ENCODE measurements at places on chromosomes 3 and 15.

GRCh38 chr3:14143271-14144225, 18.7 kb downstream of the TMEM43 start:
- DNase-seq, result no peak

DNA sequence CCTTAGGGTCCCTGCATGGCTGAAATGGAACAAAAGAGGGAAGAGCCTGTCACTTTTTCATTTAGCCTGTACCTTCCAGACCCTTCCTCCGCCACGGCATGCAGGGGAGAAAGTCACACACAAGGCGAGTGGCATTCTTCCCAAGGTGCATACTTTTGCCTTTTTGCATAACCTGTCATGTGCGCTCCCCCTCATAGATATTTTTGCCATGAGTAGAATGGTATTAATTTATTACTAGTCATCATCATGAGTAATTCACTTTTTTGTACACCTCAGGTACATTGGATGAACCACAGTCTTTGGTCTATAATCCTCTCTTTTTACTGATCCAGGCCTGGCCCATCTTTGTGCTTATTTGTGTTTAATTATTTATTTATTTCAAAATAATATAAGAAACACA, 8.9 kb upstream of the BUB1B start:
- no peak for DNase-seq

GRCh38 chr15:38201714-38202113, 50.9 kb upstream of the SPRED1 start:
- no peak for DNase-seq

GRCh38 chr3:164458986-164459385, 619.3 kb downstream of the SI start:
- no peak for DNase-seq

GRCh38 chr3:1783995-1784394, 314.7 kb upstream of the CNTN4 start:
- no peak for DNase-seq

GRCh38 chr3:52289747-52290595, 2.3 kb downstream of the GLYCTK start:
- DNase-seq, result no peak

GRCh38 chr15:41848631-41849030, 10.0 kb downstream of the PLA2G4B start:
- DNase-seq, result no peak

- no peak for DNase-seq
Measured at GRCh38 chr3:30666572-30667279, 60.3 kb downstream of the TGFBR2 start.

DNA sequence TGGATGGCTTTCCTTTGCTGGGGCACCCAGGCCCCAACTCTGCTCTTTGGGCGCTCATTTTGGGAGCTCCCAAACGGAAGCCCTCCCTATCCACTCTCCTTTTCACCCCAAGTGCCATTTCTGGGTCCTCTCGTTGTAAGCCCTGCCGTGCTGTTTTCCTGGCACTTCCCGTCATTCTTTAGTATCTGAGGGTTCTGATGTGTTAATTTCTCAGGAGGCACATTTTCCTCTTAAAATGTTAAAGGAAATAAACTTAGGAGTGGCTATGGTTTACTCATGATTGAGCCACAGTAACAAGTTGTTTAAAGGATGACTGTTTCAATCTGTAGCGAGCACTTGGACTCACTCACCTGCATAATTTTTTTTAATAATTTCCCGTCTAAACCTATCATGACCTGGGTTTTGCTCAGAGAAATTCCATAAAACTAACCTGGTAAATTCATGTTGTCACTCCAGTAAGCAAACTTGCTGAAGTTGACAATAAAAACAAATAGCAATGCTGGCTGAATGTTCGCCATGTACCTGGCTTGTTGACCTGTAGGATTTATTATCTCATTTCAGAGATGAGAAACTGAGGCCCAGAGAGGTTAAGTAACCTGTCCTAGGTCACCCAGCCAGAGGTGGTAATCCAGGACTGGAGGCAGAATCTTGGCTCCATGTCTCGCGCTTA, 10.6 kb downstream of the ALDH1A3 start:
- DNase-seq, result no peak

GRCh38 chr3:72273615-72274014, 488.7 kb upstream of the PROK2 start:
- no peak for DNase-seq

DNA sequence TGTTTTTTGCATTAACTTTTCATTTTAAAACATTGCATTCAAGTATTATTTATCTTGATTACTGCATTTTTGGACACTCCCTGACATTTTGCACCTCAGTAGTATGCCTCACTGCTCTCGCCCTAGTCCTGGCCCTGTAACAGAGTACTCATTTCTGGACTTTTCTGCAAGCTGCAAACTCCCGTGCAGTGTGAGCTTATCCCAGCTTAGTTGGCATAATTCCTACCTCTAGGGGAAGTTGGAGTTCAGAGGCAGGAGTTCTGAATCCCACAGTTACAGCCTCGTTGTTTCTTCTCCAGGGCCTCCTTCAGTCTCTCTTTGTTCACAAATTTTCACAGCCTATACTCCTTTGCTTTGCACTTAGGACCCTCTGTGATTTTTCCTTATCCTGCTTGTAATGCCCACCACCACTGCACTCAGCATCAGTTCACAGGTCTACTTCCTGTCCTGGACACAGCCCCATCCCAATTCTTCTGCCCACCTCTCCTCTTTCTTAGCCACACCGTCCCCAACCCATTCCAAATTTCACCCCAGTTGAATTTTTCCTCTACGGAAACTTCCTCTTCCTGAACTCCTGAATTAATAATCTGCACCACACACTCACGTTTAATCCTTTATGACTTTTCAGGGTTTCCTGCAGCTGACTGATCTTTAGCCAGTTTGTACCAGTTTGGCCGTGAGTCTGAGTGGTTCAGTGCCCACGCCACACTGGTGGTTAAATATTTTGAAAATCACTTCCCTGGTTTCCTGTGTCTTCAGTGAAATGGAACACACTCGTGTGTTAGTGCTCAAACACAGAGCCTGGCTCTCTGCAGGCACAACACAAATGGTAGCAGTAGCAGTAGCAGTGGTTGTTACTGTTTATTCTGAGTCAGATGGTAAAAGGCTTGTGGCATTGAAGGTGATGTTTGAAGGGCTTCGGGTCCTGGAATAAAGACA, 6.3 kb upstream of the CTSH start:
- DNase-seq, result no peak

DNA sequence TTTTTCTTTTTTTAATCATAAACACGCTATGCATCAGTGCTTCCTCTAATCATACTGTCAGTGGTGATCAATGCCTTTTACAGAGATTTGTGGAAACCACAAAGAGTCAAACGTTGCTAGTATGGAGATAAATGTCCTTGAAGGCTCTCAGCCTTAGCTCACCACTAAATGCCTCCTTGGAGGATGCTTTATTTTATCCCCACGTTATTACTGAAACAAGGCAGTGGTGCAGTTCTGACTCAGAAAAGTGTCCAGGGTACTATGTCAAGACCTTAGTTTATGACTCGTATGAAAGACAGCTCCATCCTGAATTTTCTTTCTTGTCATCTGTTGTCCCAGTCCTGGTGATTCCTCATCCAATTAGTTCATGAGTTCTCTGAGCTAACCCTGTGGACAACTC, 1146.7 kb downstream of the IGSF11 start:
- no peak for DNase-seq

All from putamen (tissue), 1 donor.